ENCODE measurements at places on chromosomes 11 and 22. TPM values are rescaled to one million over a fixed set of nuclear protein-coding genes. Genes with fewer than 3 reads are reported as not detected.

The CCDC116 gene
- 0.48 TPM for polyA plus RNA-seq

The SLC6A5 gene
- polyA plus RNA-seq, result not detected

The NXPE4 gene
- not detected for polyA plus RNA-seq

The TP53AIP1 gene
- polyA plus RNA-seq, result not detected

The FADD gene
- 19.4 TPM for polyA plus RNA-seq

The MYRF gene
- 20.5 TPM for polyA plus RNA-seq

The MUC6 gene
- 150 TPM for polyA plus RNA-seq

The NELL1 gene
- polyA plus RNA-seq, result 0.05 TPM

The ABTB2 gene
- 2.0 TPM for polyA plus RNA-seq
